ENCODE measurements at places on chromosomes 1 and 21.

- no peak for DNase-seq
Observed at GRCh38 chr1:87314091-87314490, 14.6 kb upstream of the LMO4 start.

- DNase-seq, result no peak
Observed at GRCh38 chr1:203548892-203549291, 54.9 kb downstream of the OPTC start.

- DNase-seq, result no peak
Observed at GRCh38 chr21:28704746-28705145, 287.9 kb downstream of the LTN1 start.

GRCh38 chr1:172699111-172699510 lies 40.2 kb downstream of the FASLG start:
- DNase-seq, result no peak

DNA sequence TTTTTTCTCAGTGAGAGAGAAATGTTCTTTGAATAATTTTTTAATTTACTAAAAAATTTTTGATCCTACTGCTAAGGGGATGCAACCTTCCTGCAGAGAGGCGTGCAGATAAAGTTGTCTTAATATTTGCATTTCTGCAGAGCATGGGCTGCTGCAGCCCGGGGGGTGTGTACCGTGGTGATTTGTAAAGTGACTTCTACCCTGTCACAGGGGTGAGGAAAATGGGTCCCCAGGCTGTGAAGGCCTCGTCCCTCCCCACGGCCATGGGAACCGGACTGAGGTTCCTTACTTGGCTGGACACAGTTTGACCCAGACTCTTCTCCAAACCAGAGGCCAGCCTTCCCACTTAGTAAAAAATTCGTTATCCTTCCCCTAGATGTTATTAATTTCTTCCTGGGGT lies 9.5 kb upstream of the C1orf174 start:
- DNase-seq, result no peak

GRCh38 chr1:201696217-201696761 lies 132.7 kb upstream of the IPO9 start:
- no peak for DNase-seq

GRCh38 chr1:15299179-15299578 lies 52.2 kb downstream of the FHAD1 start:
- no peak for DNase-seq

DNA sequence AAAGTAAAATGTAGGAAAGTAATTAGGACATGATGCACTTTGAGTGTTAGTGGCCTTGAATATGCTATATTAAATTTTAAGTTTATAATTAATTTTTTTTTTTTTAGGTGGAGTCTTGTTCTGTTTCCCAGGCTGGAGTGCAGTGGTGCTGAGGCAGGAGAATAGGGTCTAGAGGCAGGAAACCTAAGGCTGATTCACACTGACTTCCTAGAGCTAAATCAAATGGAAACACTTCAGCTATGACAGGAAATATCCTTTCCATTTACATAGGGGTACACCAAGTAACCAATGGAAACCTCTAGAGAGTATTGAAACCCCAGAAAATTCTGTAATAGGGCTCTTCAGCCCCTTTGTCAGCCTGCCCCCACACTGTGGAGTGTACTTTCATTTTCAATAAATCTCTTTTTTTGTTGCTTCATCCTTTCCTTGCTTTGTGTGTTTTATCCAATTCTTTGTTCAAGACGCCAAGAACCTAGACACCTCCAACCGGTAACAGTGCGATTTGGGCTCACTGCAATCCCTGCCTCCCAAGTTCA lies 17.9 kb upstream of the THRAP3 start:
- DNase-seq, result no peak

All from CMK (cell line).